ENCODE measurements at places on chromosomes 6 and 20.

DNA sequence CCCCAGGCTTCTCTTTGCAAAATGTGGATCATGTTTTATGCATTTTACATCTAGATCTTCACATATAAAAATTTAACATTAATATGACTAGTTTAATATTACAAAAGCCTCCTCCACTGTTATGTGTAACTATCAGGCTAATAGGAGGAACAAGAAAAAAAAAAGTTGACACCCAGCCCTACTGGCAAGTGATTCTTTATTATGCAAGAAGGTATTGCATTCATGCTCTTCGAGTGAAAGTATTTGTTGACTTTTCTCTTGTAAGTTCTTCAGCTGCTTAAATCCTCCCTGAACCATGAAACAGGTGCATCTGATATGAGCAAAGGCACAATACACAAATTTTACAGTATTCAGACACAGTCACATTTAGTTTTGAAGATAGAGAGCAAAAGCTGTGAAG is 716 bp upstream of the HLA-DQB2 start:
- no peaks in the 10 kb centered on the region for H3K36me3 ChIP-seq
- H3K27ac ChIP-seq: no peak overlapping the region
- DNase-seq: no peak
- H3K4me1 ChIP-seq: no peaks in the 10 kb centered on the region

- no peak overlapping the region for H3K27ac ChIP-seq
- no peaks in the 10 kb centered on the region for H3K4me1 ChIP-seq
- DNase-seq: no peak
- no peak overlapping the region for H3K4me3 ChIP-seq
- H3K27me3 ChIP-seq: no peaks in the 10 kb centered on the region
These were observed 683.0 kb upstream of the ADGRB3 start for GRCh38 chr6:67952121-67952520.

DNA sequence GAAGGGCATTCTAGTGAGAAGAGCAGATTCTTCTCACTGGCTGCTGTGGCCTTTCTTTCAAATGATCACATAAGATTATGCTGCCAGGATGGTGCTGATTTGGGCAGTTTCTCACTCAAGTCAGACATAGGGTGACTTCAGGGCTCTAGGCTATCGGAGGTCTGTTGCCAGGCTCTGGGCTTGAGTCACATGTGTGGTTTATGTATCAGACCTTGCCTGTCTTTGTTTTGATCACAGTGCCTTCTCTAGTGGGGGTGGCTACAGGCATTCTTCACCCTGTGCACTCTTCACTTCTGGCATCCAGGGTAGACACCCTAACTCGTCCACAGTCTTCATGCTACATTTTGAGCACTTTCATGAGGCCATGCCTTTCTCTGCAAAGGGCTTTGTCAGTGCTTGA is 823.7 kb upstream of the MAN1A1 start:
- no peaks in the 10 kb centered on the region for H3K36me3 ChIP-seq
- H3K27me3 ChIP-seq: no peaks in the 10 kb centered on the region
- no peak overlapping the region for H3K4me3 ChIP-seq
- no peak for DNase-seq
- no peak overlapping the region for H3K27ac ChIP-seq
- no peaks in the 10 kb centered on the region for H3K4me1 ChIP-seq

- no peaks in the 10 kb centered on the region for H3K36me3 ChIP-seq
- H3K27ac ChIP-seq: no peak overlapping the region
- no peaks in the 10 kb centered on the region for H3K4me1 ChIP-seq
- DNase-seq: no peak
- no peaks in the 10 kb centered on the region for H3K27me3 ChIP-seq
- no peak overlapping the region for H3K4me3 ChIP-seq
These were observed 46.7 kb upstream of the STK35 start for GRCh38 chr20:2054911-2055310.

DNA sequence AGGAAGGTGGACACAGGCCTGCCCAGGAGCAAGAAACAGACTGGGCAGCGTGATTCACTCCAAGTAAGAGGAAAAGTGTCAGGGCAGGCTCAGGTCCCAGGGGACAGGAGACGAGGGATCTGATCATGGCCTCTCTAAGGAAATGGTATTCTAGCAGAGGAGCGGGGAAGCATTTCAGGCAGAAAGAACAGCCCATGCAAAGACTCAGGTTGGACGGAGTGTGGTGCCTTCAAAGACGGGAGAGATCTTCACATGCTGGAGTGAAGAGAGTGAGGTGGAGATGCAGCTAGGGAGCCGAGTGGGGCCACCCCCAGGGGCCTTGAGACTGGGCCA is 161.1 kb downstream of the SYCP2 start:
- no peaks in the 10 kb centered on the region for H3K27me3 ChIP-seq
- DNase-seq: no peak
- H3K4me1 ChIP-seq: no peaks in the 10 kb centered on the region
- H3K27ac ChIP-seq: no peak overlapping the region

- no peak overlapping the region for H3K4me3 ChIP-seq
- no peak for DNase-seq
- H3K27me3 ChIP-seq: no peaks in the 10 kb centered on the region
- no peak overlapping the region for H3K27ac ChIP-seq
These were observed 206.0 kb downstream of the SIM1 start for GRCh38 chr6:100258752-100259151.

GRCh38 chr6:142760152-142760551 is 184.8 kb downstream of the HIVEP2 start:
- no peaks in the 10 kb centered on the region for H3K4me1 ChIP-seq
- H3K4me3 ChIP-seq: no peak overlapping the region
- H3K27me3 ChIP-seq: no peaks in the 10 kb centered on the region
- no peak overlapping the region for H3K27ac ChIP-seq
- DNase-seq: no peak
- H3K36me3 ChIP-seq: peaks cover 15% of the 10 kb centered on the region

- H3K36me3 ChIP-seq: no peaks in the 10 kb centered on the region
- H3K27ac ChIP-seq: no peak overlapping the region
- no peaks in the 10 kb centered on the region for H3K27me3 ChIP-seq
- no peak for DNase-seq
- no peak overlapping the region for H3K4me3 ChIP-seq
- H3K4me1 ChIP-seq: peaks cover 3% of the 10 kb centered on the region
These were observed 248.6 kb downstream of the HIVEP2 start for GRCh38 chr6:142696123-142697000.

- H3K36me3 ChIP-seq: no peaks in the 10 kb centered on the region
- peaks cover 13% of the 10 kb centered on the region for H3K4me1 ChIP-seq
- no peak for DNase-seq
- H3K27ac ChIP-seq: no peak overlapping the region
- no peaks in the 10 kb centered on the region for H3K27me3 ChIP-seq
- no peak overlapping the region for H3K4me3 ChIP-seq
These were observed 57.2 kb downstream of the LYRM4 start for GRCh38 chr6:5203546-5203945.

DNA sequence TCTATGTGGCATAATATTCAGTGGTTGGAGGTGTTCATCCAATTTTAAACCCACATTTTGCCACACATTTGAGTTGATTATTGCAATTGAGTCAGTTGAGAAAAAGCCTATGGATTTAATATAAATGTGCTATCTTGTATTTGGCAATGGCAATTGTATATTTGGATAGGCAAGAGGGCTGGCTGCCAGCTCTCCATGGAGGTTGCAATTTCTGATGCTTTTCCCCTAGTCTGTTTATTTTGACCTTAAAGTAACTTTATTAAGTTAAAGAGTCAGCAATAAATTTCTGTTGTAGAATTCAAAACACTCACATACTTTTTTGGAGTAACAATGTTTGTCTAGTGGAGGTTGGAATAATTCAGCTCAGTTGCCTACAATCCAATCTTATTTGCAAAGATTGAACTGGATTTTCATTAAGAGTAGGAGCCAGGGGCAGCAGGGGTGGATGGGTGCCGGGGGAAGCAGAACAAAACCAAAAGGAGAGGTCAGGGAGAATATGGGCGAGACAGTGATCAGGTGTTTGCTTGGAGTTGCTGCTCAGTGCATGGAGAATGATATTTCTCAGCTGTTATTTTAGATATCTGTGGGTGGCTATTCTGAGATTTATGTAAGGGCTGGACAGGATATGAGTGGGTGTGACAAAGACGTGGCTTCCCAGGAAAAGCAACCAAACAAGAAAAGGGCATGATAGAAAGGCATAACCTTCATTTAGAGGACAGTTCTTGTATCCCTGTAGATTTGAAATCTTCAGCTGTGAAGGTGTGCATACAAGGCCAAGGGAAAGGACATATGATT is 163.0 kb downstream of the HDGFL1 start:
- H3K27me3 ChIP-seq: no peaks in the 10 kb centered on the region
- H3K36me3 ChIP-seq: no peaks in the 10 kb centered on the region
- H3K27ac ChIP-seq: no peak overlapping the region
- H3K4me3 ChIP-seq: no peak overlapping the region
- H3K4me1 ChIP-seq: no peaks in the 10 kb centered on the region

- DNase-seq: peak; percentile 56
- no peaks in the 10 kb centered on the region for H3K36me3 ChIP-seq
These were observed 1.0 kb downstream of the JARID2 start for GRCh38 chr6:15246666-15247499.

- no peaks in the 10 kb centered on the region for H3K4me1 ChIP-seq
- DNase-seq: no peak
- H3K36me3 ChIP-seq: no peaks in the 10 kb centered on the region
These were observed 36.7 kb downstream of the LAMA2 start for GRCh38 chr6:128919412-128920180.

- no peaks in the 10 kb centered on the region for H3K27me3 ChIP-seq
- DNase-seq: no peak
- H3K27ac ChIP-seq: no peak overlapping the region
- no peaks in the 10 kb centered on the region for H3K36me3 ChIP-seq
- H3K4me3 ChIP-seq: no peak overlapping the region
- no peaks in the 10 kb centered on the region for H3K4me1 ChIP-seq
These were observed 27.1 kb upstream of the FABP7 start for GRCh38 chr6:122752459-122752858.

DNA sequence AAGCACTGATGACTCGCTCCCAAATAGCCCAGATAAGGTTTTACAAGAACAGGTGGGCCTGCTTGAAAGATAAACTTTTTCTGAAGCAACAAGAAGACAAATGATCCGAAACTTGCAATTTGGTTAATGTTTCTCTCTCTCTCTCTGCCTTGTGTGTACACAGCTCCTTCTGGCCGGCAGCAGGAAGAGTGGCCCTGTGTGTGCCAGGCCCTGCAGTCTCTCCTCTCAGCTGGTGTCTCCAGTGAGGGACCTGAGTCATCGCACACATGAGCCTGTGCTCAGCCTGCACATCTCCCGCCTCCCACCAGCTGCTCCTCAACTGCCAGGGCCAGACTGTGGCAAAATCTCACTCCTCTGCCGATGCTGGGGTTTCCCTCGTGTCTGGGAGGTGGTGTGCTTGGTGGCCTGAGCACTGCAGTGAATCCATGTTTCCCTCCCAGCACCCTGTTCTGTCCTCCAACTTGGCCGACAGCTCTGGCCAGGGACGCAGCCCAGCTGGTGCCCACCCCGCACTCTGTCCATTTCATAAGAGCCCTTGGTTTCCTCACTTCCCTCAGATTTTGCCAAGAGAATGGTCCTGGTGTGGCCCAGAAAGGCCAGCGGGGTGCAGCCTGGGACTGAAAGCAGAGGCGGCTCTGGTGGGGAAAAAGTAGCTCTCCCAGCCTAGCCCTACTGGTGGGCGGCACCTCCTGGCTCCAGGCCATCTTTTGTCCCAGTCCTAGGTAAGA is 49.4 kb downstream of the ERMARD start:
- no peak overlapping the region for H3K4me3 ChIP-seq
- no peak overlapping the region for H3K27ac ChIP-seq
- H3K4me1 ChIP-seq: peaks cover 4% of the 10 kb centered on the region
- no peaks in the 10 kb centered on the region for H3K36me3 ChIP-seq
- DNase-seq: peak; percentile 31
- H3K27me3 ChIP-seq: peaks cover 3% of the 10 kb centered on the region

Data from kidney (tissue), 22 donors.